ENCODE measurements at places on chromosomes 1 and 21. TPM values are rescaled to one million over a fixed set of nuclear protein-coding genes. Genes with fewer than 3 reads are reported as not detected.

PADI6 gene
- not detected for total RNA-seq

KIRREL1 gene
- total RNA-seq = 202 TPM

TEX38 gene
- not detected for total RNA-seq

NR1I3 gene
- not detected for total RNA-seq

VASH2 gene
- total RNA-seq = not detected

AADACL4 gene
- not detected for total RNA-seq

ZFP69B gene
- 2.3 TPM for total RNA-seq

CDA gene
- total RNA-seq = 1.5 TPM

OR2M5 gene
- not detected for total RNA-seq

GNAT2 gene
- total RNA-seq = not detected

LCE2B gene
- total RNA-seq = not detected

RTCA gene
- total RNA-seq = 30.0 TPM

CELA2A gene
- total RNA-seq = not detected

SPATA1 gene
- total RNA-seq = 2.3 TPM

MAD2L2 gene
- total RNA-seq = 22.3 TPM

SIPA1L2 gene
- total RNA-seq = 31.7 TPM

KIF2C gene
- total RNA-seq = 2.6 TPM

FCRL4 gene
- not detected for total RNA-seq

SPATA46 gene
- not detected for total RNA-seq

SH2D5 gene
- 2.1 TPM for total RNA-seq

GBP5 gene
- total RNA-seq = 1.7 TPM

NFASC gene
- 61.9 TPM for total RNA-seq

OR2AK2 gene
- not detected for total RNA-seq

ALDH4A1 gene
- total RNA-seq = 19.3 TPM

EVA1C gene
- total RNA-seq = 4.4 TPM

TNFRSF8 gene
- not detected for total RNA-seq

CELSR2 gene
- total RNA-seq = 0.97 TPM

EDN2 gene
- not detected for total RNA-seq

AQP10 gene
- not detected for total RNA-seq

VWA1 gene
- 3.4 TPM for total RNA-seq

DDAH1 gene
- total RNA-seq = 154 TPM

PLA2G2F gene
- not detected for total RNA-seq

BRINP3 gene
- 0.16 TPM for total RNA-seq

PLA2G2C gene
- total RNA-seq = not detected

AGT gene
- 7.8 TPM for total RNA-seq

C8A gene
- not detected for total RNA-seq

RAB25 gene
- total RNA-seq = not detected

ZNF648 gene
- not detected for total RNA-seq

GNG12 gene
- total RNA-seq = 166 TPM

FABP3 gene
- 146 TPM for total RNA-seq

EDARADD gene
- 0.49 TPM for total RNA-seq

ANKRD35 gene
- total RNA-seq = 1.2 TPM

ASCL5 gene
- not detected for total RNA-seq

LCA5L gene
- 0.97 TPM for total RNA-seq

OR2L5 gene
- total RNA-seq = 0.32 TPM

KCNJ9 gene
- not detected for total RNA-seq

VPS45 gene
- total RNA-seq = 36.5 TPM

CR1L gene
- not detected for total RNA-seq

FRRS1 gene
- total RNA-seq = 23.0 TPM

ANGPTL1 gene
- 1.1 TPM for total RNA-seq

LRRC53 gene
- total RNA-seq = not detected
